ENCODE measurements at places on chromosomes 2 and 18.

DNA sequence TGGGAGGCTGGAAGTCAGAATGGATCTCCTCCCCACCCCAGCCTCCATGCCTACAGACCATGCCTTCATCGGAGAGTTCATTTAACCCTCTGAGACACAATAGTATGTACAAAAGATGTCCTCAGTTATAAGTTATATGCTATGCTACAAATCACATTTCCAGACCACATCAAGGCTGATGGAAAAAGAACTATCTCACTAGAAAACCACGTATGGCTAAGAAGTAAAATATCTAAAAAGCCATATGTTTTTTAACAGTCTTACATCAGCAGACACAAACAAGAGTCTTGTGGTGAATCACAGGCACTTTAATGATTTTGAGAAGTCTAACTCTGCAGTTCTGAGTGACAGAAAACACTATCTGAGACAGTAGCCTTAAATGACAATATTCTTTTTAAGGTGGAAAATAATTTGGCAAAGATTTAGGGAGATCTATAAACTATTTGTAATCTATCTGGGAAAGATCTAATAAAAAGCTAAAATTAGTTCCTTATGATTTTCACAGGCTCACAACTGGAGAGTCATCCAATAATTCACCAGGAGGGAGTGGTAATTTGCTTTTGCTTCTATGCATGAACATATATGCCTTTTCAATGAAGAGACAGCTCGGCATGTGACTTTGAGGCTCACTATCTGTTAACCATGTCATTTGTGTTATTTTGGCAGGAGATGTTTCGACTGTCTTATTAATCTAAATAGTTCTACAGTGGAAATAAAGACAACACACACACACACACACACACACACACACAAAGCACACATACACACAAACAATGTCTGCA is 197.5 kb downstream of the IRS1 start:
- no peak for DNase-seq

DNA sequence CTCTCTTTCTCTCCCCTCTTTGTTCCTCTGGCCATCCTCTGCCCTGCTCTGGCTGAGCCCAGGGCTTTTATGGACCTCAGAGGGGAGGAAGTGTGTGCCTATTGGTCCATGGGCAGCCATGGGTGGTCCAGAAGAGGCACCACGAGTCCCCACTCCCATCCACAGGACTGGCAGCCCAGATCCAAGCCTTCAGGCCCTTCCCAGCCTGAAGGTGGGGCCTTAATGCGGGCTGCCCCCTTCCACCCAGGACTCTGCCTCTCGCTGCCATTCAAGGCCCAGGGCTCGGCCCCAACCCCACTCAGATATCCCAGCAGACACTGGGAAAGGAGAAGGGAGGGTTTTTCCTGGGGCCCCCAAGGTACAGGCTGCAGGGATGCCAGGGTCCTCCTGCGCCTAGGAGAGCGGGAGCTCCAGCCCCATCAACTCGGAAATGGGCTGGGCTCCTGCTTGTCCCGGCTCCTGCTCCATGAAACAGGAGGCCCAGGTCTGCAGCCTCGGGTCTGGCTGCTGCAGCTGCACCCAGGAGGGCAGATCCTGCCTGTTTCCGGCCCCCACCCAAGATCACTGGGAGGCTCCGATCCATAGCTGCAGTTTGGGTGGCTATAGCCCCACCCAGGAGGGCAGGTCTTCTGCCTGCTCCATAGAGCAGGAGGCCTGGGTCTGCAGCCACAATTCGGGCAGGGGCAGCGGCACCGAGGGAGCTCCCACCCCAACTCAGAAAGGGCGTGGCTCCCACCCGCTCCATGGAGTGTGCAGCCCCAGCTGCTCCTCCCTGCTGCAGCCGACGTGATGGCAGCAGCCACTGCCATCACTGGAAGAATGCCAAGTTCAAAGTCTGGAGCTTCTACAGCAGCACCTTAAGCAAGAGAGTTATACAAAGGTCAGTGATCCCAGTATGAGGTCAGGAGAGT is 116.6 kb upstream of the RBBP8 start:
- DNase-seq, result no peak

GRCh38 chr18:39198376-39198775 is 1632.8 kb upstream of the CELF4 start:
- DNase-seq, result no peak

DNA sequence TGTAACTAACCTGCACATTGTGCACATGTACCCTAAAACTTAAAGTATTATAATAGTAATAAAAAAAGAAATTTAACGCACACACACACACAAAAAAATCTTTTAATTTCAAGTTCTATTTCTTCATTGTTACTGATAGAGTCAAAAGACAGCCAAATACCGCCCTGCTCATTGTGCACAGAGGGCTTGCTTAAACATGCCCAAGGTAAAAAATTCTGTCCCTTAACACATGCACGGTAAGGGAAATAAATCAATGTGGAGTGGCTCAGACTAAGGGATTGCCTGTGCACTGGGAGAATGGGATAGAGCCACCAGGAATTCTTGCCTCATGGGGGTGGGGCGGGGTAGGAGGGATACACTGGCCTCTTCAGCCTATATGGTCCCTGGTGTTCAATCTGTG is 468.0 kb downstream of the NUP35 start:
- no peak for DNase-seq

DNA sequence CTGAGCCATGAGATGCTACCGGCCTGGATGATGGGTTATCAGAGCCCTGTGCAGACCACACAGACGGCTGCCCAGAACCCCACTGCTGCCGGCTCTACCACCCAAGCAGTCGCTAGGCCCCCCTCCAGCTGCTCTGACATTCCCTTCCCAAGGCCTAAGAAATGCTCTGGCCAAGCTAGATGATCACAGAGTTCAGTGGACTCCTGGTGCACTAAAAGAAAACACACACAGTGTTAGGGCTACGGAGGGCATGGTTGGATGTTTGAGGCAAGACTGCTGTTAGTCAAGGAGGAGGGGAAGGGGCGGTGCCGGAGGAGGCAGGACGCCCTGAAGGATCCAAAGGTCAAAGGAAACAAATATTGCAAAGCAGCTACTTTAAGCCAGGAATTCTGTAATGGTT is 174.5 kb downstream of the MYCN start:
- no peak for DNase-seq

DNA sequence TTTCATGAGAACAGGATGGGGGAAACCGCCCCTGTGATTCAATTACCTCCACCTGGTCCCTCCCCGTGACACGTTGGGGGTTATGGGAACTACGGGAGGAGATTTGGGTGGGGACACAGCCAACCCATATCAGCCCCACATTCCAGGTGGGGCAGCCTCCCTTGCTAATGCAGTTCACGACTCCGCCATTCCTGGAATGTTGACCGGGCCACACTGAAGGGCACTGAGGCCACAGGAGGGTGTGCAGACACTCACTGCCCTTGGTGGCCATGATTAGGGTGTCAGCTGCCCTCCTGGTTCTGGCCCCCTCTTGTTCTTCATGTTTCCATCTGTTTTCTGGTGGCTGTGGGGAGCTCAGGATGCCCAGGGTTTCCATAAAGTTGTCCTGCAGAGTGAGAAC is 176.3 kb downstream of the TWIST2 start:
- no peak for DNase-seq

DNA sequence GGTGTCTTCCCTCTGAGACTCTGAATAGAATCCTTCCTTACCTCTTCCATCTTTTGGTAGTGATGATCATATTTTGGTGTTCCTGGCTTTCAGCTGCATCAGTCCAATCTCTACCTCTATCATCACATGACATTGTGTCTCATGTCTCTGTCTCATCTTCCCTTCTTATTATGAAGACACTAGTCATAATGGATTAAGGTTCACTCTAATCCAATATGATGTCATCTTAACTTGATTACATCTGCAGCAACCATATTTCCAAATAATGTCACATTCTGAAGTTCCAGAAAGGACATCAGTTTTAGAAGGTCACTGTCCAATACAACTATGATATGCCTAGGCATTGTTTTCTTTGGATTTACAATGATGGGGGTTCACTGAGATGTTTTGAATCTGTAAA is 31.5 kb downstream of the CMPK2 start:
- DNase-seq, result peak; percentile 46

DNA sequence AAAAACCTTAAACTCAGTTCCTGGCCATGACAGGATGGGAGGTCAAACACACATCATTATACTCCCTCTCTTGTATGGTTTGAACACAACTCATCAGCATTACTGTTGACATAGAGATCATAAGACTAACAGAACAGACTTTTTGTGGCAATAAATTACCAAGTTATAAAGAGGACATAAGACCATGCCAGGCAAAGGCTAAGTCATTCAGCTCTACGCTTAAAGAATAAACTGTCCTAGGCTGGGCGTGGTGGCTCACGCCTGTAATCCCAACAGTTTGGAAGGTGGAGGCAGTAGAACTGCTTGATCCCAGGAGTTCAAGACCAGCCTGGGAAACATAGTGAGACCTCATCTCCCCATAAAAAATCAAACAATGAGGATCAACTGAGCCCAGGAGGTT is 16.4 kb downstream of the NLRC4 start:
- DNase-seq, result no peak

- DNase-seq, result no peak
These were observed 182.3 kb downstream of the FTCDNL1 start for GRCh38 chr2:199668645-199669044.

GRCh38 chr2:227805578-227805977 is 8.1 kb upstream of the CCL20 start:
- DNase-seq, result peak; percentile 80

DNA sequence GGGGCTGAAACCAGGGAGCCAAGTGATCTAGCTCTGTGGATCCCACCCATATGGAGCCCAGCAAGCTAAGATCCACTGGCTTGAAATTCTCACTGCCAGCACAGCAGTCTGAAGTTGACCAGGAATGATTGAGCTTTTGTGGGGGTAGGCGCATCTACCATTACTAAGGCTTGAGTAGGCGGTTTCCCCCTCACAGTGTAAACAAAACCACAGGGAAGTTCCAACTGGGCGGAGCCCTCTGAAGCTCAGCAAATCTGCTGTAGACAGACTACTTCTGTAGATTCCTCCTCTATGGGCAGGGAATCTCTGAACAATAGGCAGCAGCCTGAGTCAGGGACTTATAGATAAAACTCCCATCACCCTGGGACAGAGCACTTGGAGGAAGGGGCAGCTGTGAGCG is 96.7 kb downstream of the CCDC148 start:
- peak; percentile 54 for DNase-seq

DNA sequence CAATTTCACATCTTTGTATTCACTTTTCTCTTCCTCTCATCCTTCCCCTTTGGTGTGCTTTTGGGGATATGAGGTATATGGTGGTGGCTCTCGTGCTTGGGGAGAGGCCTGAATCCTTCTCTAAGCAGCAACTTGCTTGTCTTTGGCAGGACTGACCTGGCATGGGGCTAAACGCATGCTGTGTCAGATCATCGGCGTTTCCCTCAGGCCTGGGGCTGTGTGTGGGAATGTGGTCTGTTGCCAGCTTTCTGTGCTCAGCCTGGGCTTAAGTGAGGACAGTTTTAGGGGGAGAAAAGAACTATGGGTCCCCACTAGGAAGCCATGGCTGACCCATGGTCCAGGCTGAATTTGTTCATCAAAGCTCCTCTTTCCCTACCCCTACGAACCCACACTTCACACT is 60.7 kb downstream of the TET3 start:
- no peak for DNase-seq

- no peak for DNase-seq
These were observed 2.4 kb downstream of the KLF11 start for GRCh38 chr2:10045561-10046355.

GRCh38 chr2:6877402-6878304 is at the start of gene RSAD2:
TSS of gene RSAD2 (plus strand) at chr2:6877777. CDS start at chr2:6877801, 24 bp downstream.
- peak; percentile 93 for DNase-seq

DNA sequence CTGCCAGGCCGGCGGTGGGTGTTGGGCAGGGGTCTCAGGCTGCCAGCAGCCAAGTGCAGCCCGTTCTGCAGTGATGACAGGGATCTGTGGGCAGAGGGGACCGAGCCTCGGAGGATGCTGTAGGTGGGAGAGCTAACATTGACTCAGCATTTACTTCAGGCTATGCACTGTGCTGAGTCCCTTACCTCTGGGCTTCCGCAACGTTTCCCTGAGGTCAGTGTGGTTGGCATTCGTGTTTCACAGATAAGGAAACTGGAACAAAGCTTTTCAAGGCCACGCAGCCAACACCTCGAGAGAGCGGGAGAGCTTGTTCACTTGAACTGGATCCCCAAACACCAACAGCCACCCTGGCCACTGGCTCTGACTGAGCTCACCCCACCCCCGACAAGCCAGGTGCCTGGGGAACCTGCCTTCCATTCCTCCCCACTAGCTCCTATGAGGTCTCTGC is 839 bp upstream of the GPR148 start:
- peak; percentile 13 for DNase-seq

DNA sequence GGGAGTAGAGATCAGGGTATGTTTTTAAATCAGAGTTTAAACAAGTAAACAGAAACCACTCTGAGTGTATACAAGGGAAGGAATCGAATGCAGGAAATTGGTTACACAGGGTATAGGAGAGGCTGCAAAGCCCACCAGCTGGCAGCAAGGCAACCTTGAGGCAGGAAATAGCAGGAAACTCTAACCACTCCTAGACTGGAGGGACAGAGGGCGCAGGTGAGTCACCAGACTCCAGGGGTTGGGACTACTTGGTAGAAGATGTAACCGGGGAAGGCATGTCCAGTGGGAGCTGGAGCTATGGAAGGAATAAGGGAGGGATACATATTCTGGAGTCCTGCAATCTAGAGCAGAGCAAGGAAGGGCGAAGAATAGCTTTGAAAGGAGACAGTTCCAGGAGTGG is 152.3 kb downstream of the MEIS1 start:
- no peak for DNase-seq

- no peak for DNase-seq
These were observed 10.8 kb upstream of the NEU4 start for GRCh38 chr2:241798081-241798630.

GRCh38 chr2:119106301-119106897 is 52.2 kb downstream of the C1QL2 start:
- DNase-seq, result peak; percentile 48

- DNase-seq, result no peak
These were observed 14.7 kb downstream of the ZC3H6 start for GRCh38 chr2:112290088-112290487.

- DNase-seq, result no peak
These were observed 47.4 kb downstream of the MGAT5 start for GRCh38 chr2:134301099-134301927.

DNA sequence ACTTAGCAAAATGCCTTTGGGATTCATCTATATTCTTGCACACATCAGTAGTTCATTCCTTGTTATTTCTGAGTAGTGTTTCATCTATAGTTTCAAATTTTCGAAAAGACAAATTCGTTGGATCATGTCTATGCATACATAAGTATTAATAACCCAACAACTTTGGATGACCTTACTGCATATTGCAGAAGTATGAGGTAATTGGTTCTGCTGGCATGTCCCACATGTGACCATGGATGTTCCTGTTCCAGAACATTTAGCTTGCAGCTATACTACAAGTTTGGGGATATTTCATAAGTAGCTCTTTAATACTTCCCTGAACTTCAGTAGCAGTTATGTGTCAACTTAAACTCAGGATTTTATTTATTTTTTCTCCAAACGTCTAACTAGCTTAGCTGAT is 44.9 kb downstream of the APLF start:
- DNase-seq, result peak; percentile 61

- no peak for DNase-seq
These were observed 15.7 kb downstream of the SPC25 start for GRCh38 chr2:168874368-168875054.

GRCh38 chr2:160408173-160408958 is 85.2 kb downstream of the RBMS1 start:
- no peak for DNase-seq
